Stimulated activated CD8-positive, alpha-beta memory T cell treated with anti-CD3 and anti-CD28 coated beads, Interleukin-7, amount 100 ng/mL, for 24 hours (primary cell): ENCODE measurements at places on chromosomes 7 and 10.

GRCh38 chr7:98251231-98251600, 816 bp downstream of the TECPR1 start:
- no peak for DNase-seq

DNA sequence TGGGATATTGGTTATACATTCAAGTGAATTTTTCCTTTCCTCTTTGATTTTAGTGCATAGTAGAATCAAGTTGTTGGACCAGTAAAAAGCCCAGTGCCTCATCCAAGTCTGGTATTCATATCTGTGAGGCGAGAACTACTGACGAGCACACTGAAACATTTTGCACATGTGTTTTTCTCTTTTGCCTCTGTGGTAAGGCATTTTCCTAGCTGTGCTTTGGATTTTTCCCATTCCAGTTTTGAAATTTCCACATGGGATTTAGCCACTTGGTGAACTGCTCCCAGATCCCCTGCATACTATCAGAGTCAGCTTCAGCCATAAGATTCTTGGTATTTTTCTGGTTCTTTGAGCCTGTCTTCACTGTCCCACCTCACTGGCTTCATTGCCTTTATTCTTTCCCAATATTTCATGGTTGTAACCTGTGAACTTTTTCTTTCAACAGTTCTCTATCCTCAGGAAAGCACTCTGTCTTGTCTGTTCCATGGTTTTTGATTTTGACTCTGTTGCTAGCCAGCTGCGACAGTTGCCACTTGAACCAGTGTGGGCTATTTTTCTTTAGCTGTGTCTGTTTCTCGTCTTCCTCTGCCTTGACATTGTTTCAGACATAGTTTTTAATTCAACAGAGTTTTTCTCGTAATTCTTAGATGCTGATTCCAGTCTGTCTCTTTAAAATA, 239.0 kb downstream of the REEP3 start:
- DNase-seq, result no peak

- no peak for DNase-seq
Observed at GRCh38 chr10:122116331-122116730, 127.4 kb downstream of the TACC2 start.

DNA sequence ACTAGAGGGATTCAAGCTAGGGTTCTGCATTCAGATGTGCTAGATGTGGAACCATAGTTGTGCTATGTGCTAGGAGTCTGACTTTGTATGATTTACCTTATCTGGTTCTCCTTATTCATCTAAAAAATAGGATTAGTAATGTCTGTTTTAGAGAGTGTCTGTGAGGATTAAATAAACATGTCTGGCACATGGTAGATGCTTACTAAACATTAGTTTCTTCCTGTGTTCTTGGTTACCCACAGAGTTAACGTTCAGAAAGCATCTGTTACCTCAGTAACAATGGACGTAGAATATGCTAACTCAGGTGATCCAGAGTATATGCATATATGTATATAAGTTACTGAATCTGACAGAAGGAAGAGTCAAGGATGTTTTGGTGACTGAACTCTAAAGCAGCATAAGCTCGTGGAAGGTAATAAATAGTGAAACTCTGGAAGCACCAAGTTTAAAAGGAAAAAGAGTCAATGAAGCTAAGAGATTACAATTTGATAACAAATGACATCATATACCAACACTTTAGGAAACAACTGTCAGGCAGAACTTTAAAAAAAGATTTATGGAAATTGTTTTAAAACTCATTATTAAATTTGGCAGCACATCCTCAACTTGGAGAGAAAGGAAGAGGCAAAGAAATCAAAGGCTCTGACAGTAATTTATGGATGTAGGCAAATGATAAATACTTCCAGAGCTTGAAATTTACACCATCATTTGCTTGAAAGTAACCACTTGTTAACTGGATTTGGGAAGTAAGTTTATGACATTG, 127.0 kb downstream of the CCNY start:
- DNase-seq, result no peak

DNA sequence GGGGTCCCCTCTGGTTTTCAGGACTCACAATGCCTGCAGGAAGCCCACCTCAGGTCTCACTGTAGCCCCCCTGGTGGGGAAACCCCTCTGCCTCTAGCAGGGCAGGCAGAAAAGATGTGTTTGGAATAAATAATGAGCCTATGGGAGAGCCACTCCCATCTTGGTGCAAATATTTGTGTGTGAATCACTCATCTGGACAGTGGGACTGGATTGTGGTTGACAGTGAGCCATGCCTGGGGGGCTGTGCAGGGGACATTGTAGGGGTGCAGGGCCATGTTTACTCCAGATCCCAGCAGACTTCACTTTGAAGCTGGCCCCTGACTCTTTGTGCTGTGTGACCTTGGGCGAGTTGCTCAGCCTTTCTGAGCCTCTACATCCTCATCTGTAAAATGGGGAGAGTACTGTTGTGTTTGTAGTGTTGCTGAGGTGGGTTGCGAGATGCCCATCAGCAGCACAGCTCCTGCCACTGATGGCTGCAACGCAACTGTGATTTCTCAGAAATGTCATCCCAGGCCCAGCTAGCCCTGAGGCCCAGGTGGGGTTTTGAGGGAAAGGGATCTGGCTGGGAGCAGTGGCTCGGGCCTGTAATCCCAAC, 20.7 kb downstream of the GTF2IRD1 start:
- no peak for DNase-seq

- DNase-seq, result no peak
Observed at GRCh38 chr10:29784175-29784773, 149.5 kb upstream of the SVIL start.

DNA sequence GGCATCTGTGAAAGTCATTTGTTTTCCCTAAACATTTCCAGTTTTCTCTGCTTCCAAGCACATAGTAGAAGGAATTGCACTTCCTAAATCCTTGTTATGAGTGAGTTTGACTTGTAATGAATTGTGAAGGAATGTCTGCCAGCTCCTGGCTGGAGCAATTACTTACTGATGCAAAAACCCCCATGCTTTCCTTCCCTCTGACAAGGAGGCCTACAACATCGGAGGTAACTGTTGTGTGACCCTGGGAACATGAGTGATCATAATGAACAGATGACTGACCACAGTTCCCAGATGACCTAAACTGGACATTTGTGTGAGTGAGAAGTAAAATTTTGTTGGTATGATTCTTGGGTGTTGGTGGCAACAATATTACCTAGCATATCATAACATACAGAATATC, 21.4 kb upstream of the CPVL start:
- DNase-seq, result no peak

- DNase-seq, result no peak
Observed at GRCh38 chr10:119538632-119539358, 3.7 kb downstream of the RGS10 start.

GRCh38 chr7:11373546-11374142, 400.0 kb downstream of the PHF14 start:
- no peak for DNase-seq

GRCh38 chr7:18096087-18096486, 68.4 kb upstream of the PRPS1L1 start:
- DNase-seq, result no peak

- no peak for DNase-seq
Observed at GRCh38 chr7:22051886-22052673, 106.4 kb upstream of the CDCA7L start.

DNA sequence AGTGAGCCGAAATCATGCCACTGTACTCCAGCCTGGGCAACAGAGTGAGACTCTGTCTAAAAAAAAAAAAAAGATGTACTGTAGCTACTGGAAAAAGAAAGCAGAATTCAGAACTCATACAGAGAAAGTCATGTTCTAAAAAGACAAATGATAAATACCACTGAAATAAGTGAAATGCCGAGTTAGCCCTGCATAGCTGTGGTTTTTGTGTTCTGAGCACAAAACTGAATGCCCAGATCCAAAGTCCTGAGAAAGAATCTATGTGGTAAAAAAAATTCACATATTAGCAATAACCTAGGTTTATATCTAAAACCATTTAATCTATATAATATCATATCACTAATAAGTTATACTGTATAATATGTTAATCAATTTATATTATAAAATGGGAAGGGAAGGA, 29.3 kb upstream of the HECW1 start:
- no peak for DNase-seq

DNA sequence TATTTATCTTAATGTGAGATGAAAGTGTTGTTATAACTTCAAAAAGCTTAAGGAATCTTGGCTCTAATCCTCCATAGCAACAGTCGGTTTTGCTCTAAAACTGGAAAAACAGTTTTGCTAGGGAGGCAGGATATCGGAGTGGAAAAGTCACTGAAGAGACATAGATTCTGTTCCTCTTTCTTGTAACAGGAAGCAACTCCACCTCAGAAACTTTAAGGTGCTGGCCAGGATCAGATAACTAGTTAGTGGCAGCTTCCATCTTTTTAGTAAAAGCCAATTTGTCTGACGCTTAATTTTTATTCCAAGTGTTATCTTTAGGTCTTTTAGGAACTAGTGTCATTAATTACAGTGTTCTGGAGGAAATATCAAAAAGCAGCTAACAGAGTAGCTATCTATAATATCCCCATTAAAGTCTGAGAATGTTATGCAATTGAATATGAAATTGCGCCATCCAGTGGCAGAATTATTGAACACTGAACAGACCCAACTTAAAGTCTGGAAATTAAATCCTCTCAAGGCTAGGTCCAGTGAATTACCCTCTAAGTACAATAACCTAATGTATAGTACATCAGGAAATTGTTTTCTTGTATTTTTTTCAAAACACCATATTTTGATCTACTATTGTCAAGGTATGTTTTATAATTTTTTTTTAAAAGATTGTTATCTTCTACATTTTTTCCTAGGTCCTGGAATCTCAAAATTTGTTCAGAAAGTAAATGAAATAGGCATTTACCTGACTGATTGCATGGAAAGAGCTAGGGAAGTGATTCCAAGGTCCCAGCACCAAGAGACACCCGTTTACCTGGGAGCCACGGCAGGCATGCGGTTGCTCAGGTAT, 65.9 kb upstream of the CC2D2B start:
- DNase-seq, result no peak

DNA sequence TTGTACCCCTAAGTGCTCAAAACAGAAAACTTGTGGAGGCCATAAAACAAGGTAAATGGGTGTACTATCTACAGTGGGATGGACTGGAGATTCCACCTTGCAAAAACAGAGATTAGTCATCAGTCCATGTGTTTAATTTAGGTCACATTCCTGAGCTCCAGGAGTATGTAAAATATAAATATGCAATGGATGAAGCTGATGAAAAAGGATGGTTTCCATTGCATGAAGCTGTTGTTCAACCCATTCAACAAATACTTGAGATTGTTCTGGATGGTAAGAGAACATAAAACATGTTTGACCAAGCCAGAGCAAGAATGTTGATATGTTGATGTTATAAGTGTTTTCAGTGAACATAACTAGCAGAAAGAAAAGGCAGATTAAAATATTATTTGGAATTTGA, 14.6 kb downstream of the ASB15 start:
- no peak for DNase-seq

DNA sequence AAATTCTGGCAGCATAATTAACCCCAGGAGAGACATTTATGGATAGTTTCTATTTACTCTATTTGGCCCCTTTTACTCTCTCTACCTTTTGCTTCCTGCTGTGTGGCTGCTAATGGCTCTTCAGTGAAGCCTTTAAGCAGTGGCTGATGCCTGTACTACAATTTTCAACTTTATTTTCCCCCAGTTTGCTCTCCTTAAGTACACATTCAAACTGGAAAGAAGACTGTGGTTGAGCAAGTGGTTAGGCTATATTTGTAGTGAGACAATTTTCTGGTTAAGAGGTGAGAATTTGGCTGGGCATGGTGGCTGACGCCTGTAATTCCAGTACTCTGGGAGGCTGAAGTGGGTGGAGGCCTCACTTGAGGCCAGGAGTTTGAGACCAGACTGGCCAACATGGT, 8.5 kb upstream of the RSBN1L start:
- DNase-seq, result no peak
